ENCODE measurements at places on chromosomes 4 and X.

- H3K36me3 ChIP-seq = no peaks in the 10 kb centered on the region
- DNase-seq = peak; percentile 29
- H3K27ac ChIP-seq = no peak overlapping the region
- no peak overlapping the region for H3K4me3 ChIP-seq
- H3K4me1 ChIP-seq = peaks cover 15% of the 10 kb centered on the region
- no peaks in the 10 kb centered on the region for H3K27me3 ChIP-seq
Measured at GRCh38 chr4:168562041-168562571, 65.3 kb downstream of the PALLD start.

GRCh38 chrX:53716328-53717088, 30.0 kb upstream of the HUWE1 start:
- no peak overlapping the region for H3K27ac ChIP-seq
- peak; percentile 16 for DNase-seq

DNA sequence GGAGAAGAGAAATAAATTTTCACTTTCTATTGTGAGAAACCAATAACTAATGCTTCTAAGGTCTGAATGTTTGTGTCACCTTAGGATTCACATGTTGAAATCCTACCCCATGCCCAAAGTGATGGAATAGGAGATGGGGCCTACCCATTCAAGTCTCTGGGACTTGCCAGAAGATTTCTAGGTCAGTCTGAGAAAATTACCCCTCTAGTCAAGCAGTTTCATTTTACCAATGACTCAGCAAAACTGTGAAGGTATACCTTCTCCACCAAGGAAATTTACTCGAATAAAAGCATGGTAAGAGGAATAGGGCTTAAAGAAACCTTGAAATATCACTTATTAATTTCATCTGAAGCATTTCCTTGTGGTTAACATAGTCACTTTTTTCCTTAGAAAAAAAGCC, 23.5 kb upstream of the PAPSS1 start:
- DNase-seq = no peak
- H3K27ac ChIP-seq = no peak overlapping the region
- no peaks in the 10 kb centered on the region for H3K27me3 ChIP-seq
- H3K36me3 ChIP-seq = no peaks in the 10 kb centered on the region
- no peak overlapping the region for H3K4me3 ChIP-seq
- no peaks in the 10 kb centered on the region for H3K4me1 ChIP-seq

GRCh38 chrX:49071877-49072711, 1.7 kb downstream of the PRAF2 start:
- peak overlapping the region; percentile 10 for H3K27ac ChIP-seq
- H3K4me3 ChIP-seq = peak overlapping the region; percentile 54
- H3K27me3 ChIP-seq = no peaks in the 10 kb centered on the region
- peaks cover 49% of the 10 kb centered on the region for H3K36me3 ChIP-seq
- no peak for DNase-seq

GRCh38 chrX:141632124-141632523, 42.6 kb downstream of the SPANXA2 start:
- no peak for DNase-seq
- no peak overlapping the region for H3K27ac ChIP-seq
- no peaks in the 10 kb centered on the region for H3K27me3 ChIP-seq
- H3K36me3 ChIP-seq = no peaks in the 10 kb centered on the region

GRCh38 chr4:178174756-178175155, 732.5 kb upstream of the AGA start:
- H3K27ac ChIP-seq = no peak overlapping the region
- no peak for DNase-seq
- no peaks in the 10 kb centered on the region for H3K27me3 ChIP-seq
- no peaks in the 10 kb centered on the region for H3K4me1 ChIP-seq
- no peaks in the 10 kb centered on the region for H3K36me3 ChIP-seq

DNA sequence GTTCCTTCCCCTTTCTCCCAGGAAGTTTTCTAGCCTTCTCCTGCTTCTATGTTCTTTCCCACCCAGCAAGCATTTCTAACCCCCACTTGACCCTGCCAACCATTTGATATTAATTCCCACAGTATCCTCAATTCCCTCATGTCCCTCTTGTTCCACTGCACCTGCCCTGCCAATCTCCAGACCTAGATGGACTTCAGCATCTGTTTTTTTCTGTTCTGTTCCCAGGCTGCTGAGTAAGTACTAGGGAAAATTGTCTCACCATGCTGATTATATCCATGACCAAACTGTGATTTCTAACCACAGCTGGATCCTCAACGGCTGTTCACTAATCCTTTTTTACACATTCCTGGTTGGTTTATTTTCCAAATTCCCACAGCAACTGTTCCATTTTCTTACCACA, 37.7 kb downstream of the CLCN5 start:
- no peaks in the 10 kb centered on the region for H3K27me3 ChIP-seq
- no peak overlapping the region for H3K27ac ChIP-seq
- DNase-seq = no peak
- no peaks in the 10 kb centered on the region for H3K36me3 ChIP-seq

DNA sequence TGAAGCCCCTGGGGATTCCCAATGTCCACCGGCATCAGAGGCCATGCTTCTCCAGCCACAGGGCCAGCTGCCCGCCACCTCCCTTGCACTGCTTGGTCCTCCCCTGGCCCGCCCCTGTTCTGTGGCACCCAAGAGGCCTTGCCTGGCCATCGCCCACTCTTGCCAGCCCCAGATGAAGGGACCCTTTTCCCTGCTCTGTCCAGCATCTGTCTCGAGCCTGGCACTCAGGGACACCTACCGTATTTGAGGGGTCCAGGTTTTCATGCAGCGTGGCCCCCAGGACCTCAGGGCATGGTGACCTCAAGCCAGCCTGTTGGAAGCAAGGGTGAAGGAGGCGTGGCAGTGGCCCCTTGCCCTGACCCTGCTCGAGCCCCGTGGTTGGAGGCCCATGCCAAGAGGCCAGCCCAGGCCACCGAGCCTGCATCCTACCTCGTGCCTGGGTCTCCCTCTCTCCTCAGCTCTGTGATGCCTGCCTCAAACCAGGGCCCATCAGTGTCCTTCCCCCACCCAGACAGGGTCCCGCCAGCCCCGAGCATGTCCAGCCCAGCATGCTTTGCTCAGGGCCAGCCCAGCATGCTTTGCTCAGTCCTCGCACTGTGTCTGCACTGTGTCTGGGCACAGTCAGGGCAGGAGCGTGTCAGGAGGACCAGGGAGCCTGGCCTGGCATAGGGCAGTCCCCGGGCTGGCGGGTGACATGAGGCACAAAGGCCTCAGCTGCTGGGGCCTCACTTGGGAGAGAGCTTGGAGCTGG, 14.3 kb upstream of the FGFR3 start:
- H3K27me3 ChIP-seq = no peaks in the 10 kb centered on the region
- H3K27ac ChIP-seq = no peak overlapping the region
- no peaks in the 10 kb centered on the region for H3K36me3 ChIP-seq
- peaks cover 25% of the 10 kb centered on the region for H3K4me1 ChIP-seq

GRCh38 chr4:142700531-142700930, 145.6 kb downstream of the INPP4B start:
- H3K4me1 ChIP-seq = no peaks in the 10 kb centered on the region
- no peaks in the 10 kb centered on the region for H3K27me3 ChIP-seq
- no peak overlapping the region for H3K27ac ChIP-seq
- no peaks in the 10 kb centered on the region for H3K36me3 ChIP-seq
- no peak for DNase-seq

DNA sequence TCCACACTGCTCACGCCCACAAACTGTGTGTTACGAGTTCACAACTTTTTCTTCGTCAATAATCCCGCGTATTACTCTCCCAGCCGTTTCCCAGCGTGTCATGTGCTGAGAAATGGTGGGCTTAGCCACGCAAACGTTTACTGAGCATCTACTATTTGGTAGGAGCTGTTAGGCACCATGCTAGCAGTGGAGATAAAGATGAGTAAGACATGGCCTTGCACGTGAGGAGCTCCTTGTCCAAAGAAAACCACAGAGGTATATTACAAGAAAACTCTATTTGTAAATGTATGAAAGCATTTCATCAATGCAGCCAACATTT, 821 bp upstream of the TMEM128 start:
- peak overlapping the region; percentile 64 for H3K4me3 ChIP-seq
- H3K4me1 ChIP-seq = no peaks in the 10 kb centered on the region
- H3K27ac ChIP-seq = peak overlapping the region; percentile 98
- no peak for DNase-seq

GRCh38 chr4:30620711-30621110, 99.5 kb upstream of the PCDH7 start:
- H3K4me1 ChIP-seq = no peaks in the 10 kb centered on the region
- no peaks in the 10 kb centered on the region for H3K36me3 ChIP-seq
- no peak for DNase-seq
- H3K27me3 ChIP-seq = no peaks in the 10 kb centered on the region

DNA sequence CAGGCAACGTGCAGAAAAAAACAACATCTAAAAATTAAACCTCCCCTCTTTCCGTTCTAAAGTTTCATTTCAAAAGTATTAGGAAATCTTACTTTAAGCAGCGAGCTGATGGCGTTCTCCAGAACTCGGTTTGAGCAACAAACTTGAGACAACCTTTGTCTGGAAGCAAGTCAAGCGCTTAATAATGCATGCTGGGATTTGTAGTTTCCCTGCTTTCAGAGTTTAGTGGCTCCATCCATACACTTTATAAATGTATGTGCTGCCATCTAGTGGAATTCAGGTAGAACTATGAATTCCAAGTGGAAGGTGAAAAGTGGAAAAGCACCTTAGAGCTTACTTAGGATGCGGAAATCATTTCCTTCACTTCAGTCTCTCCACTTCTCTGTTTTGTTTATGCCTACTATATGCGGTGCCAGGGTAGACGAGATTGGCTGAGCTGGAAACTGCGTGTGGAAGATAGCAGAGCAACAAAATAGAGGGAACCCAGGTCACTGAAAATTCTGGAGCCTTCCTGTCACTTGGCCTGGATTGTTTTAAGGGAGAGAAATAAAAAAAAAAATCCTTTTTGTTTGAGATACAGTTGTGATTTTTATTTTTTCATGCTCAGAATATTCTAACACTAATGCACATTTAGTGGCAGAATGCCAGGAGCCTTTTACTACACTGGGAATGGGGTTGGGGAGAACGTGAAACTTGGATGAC, at the start of gene BDH2:
TSS of gene BDH2 (minus strand) at position 144 of the 702 bp plus-strand sequence. CDS start 3,580 bp downstream, outside the sequence.
- peaks cover 26% of the 10 kb centered on the region for H3K4me1 ChIP-seq
- peak within 1 kb of the TSS; percentile 48 for H3K4me3 ChIP-seq
- peak within 1 kb of the TSS; percentile 38 for H3K27ac ChIP-seq
- H3K36me3 ChIP-seq = no peaks in the 10 kb centered on the region

Measured in small intestine (tissue), 16 donors.